Stimulated activated CD4-positive, alpha-beta T cell treated with anti-CD3 and anti-CD28 coated beads, Interleukin-12 subunit alpha, Interleukin-12 subunit beta, amount 100 ng/mL, for 4 hours (primary cell): ENCODE measurements at places on chromosomes 3 and 15.

GRCh38 chr3:127546554-127546953 lies 44.0 kb downstream of the TPRA1 start:
- DNase-seq = no peak

DNA sequence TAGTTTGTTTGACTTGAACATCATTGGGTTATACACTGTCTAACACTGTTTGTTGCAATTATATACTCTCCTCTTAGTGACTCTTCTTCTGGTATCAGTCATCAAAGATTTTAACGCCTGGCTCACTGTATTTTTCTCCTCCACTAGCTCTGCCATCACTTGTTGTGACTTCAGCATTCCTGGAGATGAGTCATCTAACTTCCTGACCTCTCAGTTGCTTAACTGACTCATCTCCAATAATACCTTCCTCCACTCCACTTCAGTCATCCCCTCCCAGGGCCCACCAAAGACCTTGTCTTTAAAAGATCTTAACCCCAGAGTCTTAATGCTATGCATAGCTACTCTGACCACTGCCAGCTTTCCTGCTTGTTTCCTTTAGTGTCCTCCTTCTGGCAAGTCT lies 28.6 kb upstream of the CLSTN2 start:
- no peak for DNase-seq

- no peak for DNase-seq
These were observed 139.8 kb upstream of the SEMA6D start for GRCh38 chr15:47577461-47577860.

DNA sequence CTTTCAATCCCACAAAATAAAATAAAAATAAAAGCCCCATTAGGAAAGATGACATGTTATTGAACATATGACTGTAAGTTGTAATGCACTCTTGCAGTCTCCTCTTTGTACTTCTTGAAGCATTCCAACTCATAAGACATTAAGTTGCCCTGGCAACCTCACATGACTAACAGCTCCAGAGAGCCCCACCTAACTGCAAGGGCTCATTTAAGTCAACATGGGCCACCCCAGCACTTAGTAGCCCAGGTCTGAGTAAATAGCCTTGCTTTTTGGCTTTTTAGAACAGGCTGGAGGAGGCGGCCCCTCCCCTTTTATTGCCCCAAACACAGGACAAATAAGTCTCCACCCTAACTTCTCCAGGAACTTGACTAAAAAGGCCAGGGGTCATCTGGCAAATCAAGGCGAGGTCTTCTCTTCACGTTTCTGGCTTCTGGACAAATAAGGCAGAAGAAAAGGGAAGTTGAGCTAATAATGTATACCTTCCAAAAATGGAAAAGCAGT lies 135.1 kb downstream of the TMCO5A start:
- DNase-seq = no peak

DNA sequence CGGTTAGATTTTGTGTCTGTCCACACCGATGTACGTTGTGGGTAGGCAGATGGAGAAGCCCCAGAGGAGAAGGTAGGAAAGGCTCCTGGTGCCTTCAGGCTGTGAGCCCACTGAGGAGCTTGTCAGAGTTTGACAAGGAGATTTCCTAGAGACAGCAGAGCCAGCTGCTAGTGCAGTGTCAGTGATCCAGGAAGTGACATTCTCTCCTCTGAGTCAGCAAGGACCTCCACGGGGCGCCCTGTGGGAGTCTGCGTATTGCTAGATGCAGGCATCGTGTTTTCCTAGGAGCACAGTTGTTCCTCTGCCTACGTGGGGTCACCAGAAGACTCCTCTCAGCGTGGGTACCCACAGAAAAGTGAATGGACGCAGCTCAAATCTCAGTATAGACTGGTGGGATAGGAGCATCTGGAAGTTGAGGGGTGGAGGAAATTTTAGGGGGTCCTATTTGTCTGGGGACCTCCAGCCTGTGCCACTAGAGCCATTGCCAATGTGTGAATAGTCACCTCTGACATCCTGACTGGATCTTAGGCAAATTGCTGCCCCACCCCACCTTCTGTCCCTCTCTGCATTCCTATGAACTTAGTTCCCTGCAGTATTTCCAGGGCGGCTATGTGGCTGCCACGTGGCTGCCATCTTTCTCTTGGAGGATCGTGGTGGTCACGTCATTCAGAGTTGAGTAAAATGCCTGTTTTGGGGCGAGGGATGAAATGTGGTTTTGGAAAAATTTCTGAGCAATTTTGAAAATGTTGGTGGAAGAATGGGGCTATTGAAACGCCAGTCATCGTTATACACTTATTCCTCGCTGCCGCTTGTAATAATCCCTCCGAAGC lies 84.8 kb upstream of the KLHL25 start:
- DNase-seq = no peak

DNA sequence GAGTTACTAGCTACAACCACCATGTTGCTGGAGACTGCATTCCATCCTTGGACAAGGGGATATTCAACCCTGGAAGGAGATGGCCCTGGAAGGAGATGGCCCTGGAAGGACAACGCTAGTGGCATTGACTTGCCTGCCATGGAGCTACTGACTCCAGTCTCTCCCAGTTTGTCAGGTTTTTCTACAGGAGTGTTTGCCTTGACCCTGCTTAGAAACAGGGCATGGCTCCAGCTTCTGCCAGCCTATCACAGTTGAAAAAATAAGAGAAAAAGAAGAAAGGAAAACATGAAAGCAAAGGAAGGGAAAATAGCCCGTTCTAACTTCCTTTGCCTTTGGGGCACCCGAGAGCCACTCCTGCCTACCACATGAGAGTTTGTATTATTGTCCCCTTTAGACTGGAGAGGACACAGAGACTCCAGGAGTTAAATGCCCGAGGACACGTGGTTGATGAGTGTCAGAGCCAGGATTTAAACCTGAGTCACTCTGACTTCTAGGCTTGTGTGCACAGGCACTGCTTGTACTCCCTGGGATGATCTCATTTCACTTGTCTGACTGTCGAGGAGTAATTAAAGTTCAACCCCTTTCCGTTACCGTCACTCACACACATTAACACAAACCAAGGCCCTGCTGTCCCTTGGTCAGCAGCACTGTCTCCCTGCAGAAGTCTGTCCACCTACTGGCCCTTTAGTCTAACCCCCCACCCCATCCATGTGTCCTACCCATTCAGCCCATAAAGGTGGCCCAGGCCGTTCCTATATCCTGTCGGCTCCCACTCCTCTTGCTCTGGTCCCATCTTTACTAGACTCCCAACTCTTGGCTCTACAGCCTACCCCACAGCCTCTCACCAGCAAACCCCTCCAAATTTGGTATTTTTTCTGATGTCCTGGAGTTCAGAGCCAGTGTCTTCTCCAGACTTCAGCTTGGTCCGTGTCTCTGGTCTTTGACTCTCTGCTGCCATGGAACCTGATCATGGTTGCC lies 46.1 kb downstream of the C2CD4A start:
- DNase-seq = no peak

- DNase-seq = no peak
These were observed 7.4 kb downstream of the FAM3D start for GRCh38 chr3:58659051-58659675.

GRCh38 chr3:108673988-108674661 lies 83.1 kb downstream of the RETNLB start:
- DNase-seq = no peak

- no peak for DNase-seq
These were observed 19.7 kb downstream of the SPSB4 start for GRCh38 chr3:141070727-141071357.

DNA sequence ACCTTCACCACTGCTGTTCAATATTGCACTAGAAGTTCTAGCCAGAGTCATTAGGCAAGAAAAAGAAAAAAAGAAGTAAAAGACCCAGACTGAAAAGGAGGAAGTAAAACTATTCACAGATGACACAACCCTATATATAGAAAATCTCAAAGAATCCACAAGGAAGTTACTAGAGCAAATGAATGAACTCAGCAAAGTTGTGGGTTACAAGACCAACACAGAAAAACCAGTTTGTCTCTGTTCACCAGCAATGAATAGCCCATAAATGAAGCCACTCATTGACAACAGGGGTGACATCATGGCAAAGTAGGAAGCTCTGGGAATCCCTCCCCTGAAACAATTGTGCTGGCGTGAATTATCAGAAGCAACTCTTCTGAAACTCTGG lies 4.6 kb downstream of the CFAP100 start:
- no peak for DNase-seq

GRCh38 chr3:18494251-18494650 lies 69.1 kb upstream of the SATB1 start:
- DNase-seq = no peak

GRCh38 chr3:172192830-172193415 lies 153.5 kb downstream of the FNDC3B start:
- no peak for DNase-seq

DNA sequence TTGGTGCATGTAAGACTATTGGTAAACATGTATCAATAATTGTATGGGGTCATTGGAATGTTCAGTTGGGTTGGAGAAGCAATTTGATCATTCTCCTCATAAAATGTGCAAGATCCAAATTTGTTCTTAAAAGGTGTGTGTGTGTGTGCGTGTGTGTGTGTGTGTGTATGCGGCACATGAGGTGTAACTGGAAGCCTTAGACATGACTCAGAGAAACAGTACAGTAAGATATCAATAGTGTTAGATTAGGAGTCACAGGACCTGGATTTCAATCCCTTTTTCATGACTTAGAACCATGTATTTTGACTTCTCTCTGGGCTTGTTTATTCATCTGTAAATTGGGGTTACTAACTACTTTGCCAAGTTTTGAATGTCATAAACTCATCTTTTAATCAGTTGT lies 38.3 kb downstream of the RSRC1 start:
- no peak for DNase-seq

DNA sequence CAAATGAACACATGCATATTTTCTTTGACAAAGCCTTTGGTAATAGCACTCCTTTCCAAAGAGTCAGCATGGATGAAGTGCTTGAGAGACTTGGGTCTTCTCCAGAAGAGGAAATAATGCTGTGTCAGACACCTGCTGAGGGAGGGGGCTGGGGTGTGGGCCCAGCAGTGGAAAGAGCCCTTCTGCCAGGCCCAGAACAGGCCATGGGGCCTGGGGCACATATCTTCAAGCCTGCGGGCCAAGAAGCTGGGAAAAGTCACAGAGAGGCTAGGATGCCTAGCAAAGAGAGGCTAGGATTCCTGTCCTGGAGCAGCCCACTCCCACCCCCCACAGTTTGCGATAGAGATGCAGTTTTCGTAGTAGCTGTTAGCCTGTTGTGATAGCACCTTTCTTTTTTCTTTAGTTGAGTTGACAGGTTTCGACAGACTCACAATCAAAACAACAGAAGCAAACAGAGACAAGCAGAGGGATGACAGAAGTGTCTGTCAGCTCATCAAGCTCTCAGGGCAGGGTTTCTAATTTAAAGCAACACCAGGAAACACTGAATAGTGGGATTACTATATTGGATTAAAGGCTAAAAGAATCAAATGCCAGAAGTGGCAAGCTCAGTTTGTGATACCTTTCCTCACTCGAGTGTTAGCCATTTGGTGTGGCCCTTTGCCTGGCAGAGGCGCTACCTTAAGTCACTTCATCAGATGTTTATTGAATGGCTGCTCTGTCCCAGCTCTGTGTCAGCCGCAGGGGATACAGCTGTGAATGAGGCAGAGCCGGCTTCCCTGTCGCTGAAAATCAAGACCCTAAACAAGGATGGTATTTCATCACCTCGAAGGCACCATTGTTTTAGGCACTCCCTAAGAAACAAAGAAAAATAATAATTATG lies 19.0 kb downstream of the CMTM7 start:
- DNase-seq = no peak

DNA sequence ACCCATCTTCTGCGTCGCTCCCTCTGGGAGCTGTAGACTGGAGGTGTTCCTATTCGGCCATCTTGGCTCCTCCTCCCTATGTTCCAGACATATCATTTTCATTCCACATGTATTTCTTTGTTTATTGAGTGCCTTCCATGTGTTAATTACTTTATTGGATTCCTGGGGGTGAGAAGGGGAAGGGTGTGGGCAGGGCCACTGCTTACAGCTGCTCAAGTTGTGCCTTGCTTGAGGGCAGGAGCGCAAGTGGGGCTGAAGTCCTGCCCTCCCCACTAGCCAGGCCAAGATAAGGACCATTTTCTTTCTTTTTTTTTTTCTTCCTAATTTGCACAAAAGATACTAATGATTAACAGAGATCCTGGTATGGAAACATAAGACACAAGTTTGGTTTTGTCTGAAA lies 224.8 kb downstream of the LPP start:
- no peak for DNase-seq

- DNase-seq = no peak
These were observed 66.0 kb upstream of the SIAH2 start for GRCh38 chr3:150828997-150829396.

DNA sequence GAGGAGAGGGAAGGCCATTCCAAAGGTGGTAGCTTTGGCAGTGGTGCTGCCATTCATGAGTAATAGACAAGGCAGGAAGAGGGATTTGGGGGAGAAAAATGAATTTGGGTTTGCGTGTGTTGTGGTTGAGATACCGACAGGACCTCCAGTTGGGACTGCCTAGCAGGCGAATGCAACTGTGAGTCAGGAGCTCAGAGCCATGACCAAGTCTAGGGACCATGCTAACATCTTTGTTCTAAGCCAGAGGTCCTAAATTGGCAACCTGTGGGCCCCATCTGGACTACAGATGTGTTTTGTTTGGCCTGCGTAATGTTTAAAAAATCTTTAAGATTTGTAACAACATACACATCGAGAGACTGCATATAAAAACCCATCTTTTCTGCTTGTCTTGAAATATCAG lies 61.6 kb downstream of the SAMMSON start:
- DNase-seq = no peak

- no peak for DNase-seq
These were observed 376.8 kb downstream of the EDEM1 start for GRCh38 chr3:5564278-5564666.

- DNase-seq = no peak
These were observed 152.0 kb downstream of the GREM1 start for GRCh38 chr15:32869776-32870175.

- no peak for DNase-seq
These were observed 17.6 kb upstream of the ZBTB38 start for GRCh38 chr3:141350666-141351065.

- no peak for DNase-seq
These were observed 30.2 kb downstream of the HEG1 start for GRCh38 chr3:125025642-125026041.

DNA sequence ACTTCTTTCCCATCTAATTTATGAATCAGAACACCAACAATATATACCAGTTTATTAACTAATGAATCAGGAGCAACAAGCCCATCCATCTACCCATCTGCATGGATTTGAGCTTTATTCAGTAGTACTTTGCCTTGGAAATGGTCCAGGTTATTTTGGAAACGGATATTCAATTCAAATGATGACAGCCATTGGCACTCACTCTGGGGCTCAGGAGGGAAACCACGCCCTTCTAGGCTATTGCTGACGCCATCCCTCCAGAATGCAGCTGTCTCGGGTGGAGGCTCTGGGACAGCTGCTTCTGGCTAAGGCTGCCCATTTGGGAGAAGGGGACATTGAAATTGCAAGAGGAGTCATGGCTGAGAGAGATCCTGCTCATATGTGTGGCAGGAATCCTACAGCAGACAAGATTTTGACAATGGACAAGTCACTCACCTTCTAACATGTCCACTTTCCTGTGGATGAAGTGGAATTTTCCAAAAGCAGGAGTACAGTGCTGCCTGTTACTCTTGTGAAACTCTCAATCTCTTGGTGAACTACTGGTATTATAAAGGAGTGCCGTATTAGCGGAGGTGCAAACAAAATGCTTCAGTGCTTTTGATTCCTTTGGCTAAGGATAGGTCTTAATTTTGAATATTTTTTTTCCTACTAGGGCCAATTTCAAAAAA lies 29.3 kb upstream of the TRAK1 start:
- no peak for DNase-seq
